GOT3 (cell line): ENCODE measurements at places on chromosomes 2 and 18.

GRCh38 chr2:207282916-207283315 lies 117.2 kb upstream of the KLF7 start:
- DNase-seq: no peak

- DNase-seq: no peak
Observed at GRCh38 chr2:28224648-28225472, 167.8 kb upstream of the FOSL2 start.

DNA sequence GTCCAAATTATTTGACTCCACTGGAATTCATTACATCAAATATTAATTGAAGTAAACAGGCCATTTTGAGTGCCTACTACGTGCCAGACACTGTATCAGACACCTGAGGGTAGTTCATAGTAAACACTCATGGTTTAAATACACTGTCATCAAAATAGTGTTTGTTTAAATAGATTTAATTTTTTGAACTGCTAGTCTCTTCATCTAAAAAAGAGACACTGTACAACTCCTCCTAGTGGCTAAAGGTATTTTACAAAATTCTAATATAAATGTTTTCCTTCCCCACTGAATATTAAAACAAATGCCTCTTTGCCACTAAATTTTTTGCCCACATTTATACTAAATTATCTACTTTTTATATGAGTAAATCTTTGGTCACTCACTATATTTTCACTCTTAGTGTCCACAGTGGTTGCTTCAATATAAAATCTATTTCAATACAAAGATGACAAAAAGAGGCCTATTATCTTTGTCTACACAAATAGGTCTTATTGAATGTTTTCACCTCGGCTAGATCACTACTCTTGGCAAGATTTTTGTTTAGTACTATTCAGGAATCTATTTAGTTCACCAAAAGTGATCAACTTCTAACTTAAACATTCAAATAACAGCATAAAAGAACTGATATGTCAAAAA lies 122.1 kb downstream of the TMEM247 start:
- no peak for DNase-seq

- no peak for DNase-seq
Observed at GRCh38 chr2:19900931-19901441, 797 bp downstream of the TTC32 start.

- no peak for DNase-seq
Observed at GRCh38 chr2:239532250-239532649, 131.4 kb upstream of the HDAC4 start.

DNA sequence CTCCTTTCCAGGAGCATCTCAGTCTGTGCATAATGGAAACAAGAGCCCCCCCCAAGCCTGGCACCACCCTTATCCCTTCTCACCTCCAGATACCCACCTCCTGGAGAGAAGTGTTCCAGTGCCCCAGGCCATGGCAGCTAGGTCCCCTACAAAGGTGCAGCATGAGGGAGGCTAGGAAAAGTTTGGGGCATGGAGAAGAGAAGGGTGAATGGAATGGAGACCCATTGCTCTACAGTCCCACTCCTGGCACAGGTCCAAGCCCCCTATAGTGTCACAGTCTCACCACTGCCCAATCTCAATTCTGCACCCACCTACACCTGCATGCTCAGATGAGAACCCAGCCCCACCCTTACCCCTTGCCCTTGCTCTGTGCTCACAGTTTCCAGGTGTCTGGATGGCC lies 897 bp downstream of the SLC23A3 start:
- DNase-seq: no peak

DNA sequence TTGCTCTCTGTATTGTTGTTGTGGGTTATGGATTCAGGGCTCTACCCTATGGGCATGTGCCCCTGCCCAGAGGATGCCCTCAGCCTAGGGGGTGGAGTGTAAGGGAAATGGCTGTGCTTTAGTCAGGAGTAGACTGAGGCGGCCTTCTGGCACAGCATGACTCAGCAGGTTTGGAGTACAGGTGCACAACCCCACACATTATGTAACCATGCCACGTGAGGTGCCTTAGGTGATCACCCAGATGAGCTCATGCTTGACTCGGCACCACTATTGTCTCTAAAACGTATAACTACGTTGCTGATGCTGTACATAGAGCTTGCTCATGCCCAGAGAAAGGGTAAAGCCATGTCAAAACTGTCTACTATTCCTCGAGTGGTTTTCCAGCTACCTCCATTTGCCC lies 48.3 kb upstream of the ZC3H15 start:
- DNase-seq: no peak

DNA sequence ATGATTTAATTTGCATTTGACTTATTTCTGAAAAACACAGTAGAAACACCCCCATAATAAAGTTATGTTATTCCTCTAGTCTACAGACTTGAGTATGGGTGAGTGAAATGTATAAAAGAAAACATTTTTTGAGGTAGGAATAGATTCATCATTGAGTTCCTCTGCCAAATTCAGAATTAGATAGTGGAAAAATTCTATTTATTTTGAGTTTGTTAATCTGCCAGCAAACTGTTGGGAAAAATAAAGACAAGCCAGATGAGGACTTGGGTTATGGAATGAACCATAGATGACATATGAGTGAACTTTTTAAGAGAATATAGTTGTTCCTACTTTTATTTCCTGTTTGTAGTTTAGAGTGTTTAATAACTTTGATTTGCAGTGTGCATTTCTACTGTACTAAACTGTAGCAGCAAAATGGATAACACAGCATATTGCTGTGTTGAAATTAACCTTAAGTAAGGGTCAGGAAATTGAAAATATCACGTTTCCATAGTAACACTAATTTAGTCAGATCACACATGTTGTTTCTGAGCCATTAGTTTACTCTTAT lies 35.6 kb upstream of the PNPT1 start:
- DNase-seq: no peak

- no peak for DNase-seq
Observed at GRCh38 chr2:42128721-42129486, 40.2 kb upstream of the EML4 start.

DNA sequence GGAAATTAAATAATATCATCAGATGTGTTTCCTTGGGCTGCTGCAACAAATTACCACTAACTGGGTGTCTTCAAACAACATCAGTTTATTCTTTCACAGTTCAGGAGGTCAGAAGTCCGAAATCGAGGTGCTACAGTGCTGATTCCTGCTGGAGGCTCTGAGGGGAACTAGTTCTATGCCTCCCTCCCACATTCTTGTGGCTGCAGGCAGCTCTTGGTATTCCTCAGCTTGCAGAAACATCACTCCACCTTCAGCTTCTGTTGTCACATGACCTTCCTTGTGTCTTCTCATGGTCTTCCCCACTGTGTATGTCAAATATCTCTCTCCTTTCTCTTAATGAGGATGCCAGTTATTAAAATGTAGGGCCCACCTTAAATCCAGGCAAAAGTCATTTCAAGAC lies 29.3 kb upstream of the DCC start:
- DNase-seq: no peak

- no peak for DNase-seq
Observed at GRCh38 chr18:70523035-70523791, 234.4 kb downstream of the SOCS6 start.

DNA sequence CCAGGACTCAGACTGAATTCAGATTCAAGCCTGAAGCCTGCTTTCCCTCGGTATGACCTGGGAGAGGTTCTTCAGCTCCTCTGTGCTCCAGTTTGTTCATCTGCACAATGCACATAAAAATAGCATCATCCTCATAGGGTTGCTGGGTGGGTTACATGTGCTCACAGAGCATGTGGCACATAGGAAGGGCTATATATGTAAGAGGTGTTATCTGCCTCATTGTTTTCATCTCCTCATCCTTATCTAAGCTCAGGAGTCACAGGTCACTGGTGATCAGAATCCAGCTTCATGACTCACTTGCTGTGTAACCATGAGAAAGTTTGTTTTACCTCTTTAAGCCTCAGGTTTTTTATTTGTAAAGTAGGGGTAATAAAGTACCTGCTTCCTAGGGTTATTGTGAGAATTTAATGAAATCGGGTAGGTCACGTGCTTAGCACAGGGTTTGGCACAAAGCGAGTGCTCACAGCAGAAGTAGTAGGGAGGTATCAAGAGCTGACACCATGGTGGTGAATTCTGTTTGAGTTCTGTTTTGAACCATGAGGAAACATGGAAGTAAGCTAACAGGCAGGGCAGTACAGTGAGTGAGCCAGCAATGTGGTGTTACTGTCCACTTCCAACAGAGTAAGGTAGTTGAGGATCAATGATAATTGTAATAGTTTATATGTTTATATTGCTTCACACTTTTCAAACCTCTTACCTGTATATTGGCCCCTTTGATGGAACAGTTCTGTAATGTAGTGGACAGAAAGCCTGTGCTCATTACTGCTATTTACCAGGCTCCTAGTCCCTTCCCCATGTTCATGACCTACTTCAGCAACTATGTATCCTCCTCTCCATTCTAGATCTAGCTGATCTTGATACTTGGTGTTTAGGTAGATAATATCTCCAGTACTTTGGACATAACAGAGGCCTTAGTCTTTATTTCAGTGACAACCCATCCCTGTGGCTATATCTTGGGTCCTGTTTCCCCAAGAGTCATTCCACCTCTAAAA lies 141.4 kb upstream of the LTBP1 start:
- no peak for DNase-seq

GRCh38 chr18:10228326-10228725 lies 226.1 kb upstream of the APCDD1 start:
- DNase-seq: no peak

DNA sequence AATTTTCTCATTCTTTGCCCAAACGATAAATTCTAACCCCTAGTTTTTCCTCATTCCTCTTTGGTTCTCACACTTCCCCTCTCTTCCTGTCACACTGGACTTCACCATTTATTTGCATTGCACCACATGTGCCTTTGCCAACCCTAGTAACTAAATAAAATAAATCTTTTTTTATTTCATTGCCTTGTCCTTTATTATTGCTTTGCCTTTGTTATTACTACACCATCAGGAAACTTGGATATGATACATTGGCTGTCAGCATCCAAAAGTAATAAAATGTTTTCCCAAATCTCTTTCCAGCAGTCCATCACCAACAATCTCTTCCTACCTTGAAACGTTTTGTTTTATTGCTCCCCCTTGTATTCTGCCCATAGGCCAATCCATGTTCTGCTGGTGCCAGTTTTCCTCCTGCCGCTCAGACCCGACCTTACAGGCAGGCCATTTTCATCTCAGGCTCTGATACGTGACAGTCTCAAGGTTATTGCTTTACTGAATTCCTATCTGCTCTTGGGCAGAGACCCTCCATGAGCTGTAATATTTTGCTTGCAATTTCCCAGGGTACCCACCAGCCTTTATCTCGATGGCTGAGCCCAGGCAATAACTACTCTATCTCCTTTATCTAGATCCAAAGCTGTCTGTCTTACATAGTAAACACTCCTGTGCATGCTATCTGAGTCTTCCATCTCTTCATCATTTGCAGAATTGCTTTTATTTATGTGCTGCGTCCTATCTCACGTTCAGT lies 19.3 kb upstream of the LCLAT1 start:
- no peak for DNase-seq

GRCh38 chr2:27133195-27133875 lies 1.1 kb downstream of the PREB start:
- no peak for DNase-seq

DNA sequence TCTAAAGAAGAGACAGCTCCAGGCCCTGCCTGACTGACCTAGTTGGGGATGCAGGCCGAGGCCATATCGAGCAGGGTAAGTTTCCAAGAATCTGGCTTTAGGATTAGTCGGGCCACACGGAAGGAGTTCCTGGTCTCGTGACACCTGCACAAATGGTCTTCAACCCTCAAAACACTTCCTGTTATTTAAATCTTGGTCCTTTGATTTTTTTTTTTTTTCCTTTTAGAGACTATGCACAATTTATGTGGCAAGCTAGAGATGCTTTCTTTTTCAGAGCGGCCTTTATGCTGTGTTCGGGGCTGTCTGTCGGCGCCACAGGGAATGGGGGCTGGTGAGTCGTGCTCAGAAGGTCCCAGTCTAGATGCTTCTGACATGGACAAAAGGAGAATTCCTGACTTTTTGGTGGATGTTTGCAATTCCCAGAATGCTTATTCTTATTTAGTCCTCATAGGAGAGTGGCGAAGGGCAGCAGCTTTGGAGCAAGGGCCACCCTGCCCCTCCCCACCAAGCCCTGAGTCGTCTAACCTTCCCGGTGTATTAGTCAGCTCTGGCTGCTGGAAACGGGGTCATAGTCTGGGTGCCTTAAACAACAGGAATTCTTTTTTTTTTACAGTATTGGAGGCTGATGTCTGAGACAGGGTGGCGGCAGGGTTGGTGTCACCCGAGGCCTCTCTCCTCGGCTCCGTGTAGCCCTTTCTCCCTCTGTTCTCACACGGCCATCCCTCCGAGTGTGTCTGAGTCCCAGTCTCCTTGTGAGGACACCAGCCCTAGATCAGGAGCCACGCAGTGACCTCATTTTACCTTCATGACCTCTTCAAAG lies 27.4 kb downstream of the HPCAL1 start:
- no peak for DNase-seq

DNA sequence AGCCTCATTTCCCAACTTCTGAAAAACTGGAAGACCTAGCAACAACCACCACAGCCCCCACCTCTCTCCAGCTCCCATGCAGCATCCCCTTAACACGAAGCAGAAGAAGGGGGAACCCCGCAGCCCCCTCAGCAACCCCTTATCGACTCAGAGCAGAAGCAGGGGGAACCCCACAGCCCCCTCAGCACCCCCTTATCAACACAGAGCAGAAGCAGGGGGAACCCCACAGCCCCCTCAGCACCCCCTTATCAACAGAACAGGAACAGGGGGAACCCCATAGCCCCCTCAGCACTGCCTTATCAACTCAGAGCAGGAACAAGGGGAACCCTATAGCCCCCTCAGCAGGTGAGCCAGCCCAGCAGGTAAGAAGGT lies 6.7 kb downstream of the SLC66A2 start:
- no peak for DNase-seq

GRCh38 chr2:44829771-44830170 lies 111.7 kb upstream of the SIX3 start:
- DNase-seq: no peak

DNA sequence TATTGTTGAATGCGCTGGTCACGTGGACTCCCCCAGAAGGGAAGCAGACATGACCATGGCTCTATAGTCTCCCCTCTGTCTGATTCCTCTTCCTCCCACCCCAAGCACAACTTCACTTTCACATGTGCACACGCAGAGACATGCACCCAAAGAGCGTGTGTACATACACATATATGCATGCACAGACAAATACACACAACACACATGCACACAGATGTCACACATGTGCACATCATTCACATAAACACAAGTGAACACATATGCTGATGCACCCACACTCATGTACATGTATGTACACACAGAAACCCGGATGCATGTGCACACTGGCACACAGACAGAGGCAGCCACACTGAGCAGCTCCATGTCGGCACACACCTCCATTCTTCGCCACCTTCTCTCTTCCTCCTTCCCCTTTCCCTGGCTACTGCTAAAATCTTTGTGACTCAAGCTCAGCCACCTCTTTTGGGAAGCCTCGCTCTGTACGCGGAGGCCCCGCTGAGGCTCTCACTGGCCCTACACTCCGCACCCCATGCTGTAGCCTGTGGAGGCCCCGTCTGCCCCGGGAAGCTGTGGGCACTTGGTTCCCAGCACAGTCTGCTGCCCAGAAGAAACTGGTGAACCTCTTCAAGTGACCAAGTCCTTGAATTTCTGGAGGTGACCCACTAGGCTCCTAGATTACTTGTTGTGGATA lies 101.6 kb upstream of the TEX51 start:
- no peak for DNase-seq
